ENCODE measurements at places on chromosomes 2 and 18. TPM values are rescaled to one million over a fixed set of nuclear protein-coding genes. Genes with fewer than 3 reads are reported as not detected.

Gene MALL
- polyA plus RNA-seq: 4.2 TPM

Gene SGPP2
- polyA plus RNA-seq: 0.80 TPM

- DNase-seq: no peak
These were observed 3.5 kb downstream of the CTDP1 start for GRCh38 chr18:79682894-79683625.

DNA sequence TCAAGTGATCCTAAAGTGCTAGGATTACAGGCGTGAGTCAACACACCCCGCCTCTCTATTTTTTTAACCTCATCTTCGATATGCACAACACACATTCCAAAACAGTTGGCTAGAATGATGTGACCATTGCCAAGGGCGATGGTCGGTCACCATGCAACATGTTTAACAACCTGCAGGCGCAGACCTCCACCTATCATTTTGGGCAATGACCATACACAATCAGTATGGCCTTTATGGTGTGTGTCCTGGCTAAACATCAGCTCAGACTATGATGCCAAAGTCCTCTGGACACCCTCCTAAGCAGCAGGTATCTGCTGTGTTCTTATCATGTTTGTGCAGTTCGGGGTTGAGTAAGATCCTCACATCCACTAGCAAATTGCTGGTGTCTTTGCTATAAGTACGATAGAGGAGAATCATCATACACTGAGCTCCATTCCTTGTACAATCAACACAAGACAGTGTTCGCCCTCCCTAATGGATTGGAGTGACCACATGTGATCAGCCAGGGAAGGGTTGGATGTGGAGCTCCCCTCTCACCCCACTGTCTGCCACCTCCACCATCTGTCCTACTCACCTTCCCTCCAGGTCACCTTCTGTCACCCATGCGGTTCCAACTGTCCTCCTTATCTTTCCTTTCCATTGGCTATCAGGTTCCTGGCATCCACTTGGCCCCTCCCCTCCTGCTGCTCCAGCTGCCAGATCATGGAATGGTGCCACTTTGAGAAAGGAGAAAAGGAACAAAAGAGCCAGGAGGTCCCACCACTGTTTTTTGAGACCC, 7.9 kb upstream of the RNF152 start:
- DNase-seq: no peak

DNA sequence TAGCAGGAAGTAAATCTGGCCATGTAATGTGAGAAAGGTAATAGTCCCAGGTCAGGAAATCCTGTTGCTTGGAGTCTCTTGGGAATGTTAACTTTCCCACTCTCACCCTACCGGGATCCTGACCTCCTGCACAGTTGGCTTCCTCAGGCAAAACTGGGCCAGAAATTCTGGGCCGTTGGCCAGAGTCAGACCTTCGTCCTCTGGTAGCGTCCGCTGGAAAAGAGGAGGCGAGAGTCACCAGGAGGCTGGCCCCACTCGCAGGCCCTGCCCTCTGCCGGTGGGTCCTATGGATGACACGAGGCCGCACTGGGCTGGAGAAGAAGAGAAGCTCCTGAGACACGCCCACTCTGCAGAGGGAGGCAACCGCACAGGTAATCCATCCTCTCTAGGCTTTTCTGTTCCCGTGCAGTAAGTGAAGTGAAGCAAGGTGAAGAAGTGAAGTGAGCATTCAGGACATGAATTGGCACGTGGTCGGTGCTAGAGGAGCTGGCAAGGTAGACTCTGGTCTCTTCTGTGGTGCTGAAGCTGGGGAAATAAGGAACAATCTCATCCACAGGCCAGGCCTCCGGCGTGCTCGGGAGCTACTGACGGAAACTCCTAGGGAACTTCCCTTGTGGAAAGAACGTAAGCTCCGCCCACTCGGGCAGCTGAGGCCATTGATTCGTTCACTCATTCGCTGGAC, 182.7 kb upstream of the GLI2 start:
- DNase-seq: peak; percentile 97

Gene PSTPIP2
- polyA plus RNA-seq: 2.3 TPM

DNA sequence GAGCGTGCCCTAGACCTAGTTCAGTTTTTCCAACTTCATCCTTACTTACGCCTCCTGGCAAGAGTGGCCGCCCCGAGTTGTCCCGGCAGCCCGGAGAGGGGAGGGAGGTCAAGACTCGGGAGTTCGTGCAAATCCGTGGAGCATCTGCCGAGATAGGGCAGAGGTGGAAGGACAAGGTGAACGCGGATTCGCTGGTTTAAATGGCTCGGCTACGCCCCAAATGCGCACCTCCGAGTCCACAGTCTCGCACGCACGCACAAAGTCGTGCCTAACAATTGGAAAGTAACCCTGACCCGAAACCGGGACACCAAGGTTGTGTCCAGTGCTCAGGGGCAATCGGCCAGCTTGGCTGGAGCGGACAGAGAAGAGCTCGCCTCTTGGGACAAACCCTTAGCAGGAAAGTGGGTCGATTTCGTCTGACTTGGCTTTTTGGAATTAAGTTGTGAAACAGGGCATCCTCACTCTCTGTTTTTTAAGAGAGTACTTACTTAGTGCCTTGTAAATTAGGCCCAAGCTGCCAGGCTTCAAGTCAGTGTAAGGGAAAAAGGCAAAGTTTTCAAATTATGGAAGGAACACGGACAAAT, 726 bp upstream of the SS18 start:
- DNase-seq: no peak

GRCh38 chr2:15241201-15241600, 319.9 kb downstream of the NBAS start:
- DNase-seq: no peak

Gene LOXL3
- 2.0 TPM for polyA plus RNA-seq

DNA sequence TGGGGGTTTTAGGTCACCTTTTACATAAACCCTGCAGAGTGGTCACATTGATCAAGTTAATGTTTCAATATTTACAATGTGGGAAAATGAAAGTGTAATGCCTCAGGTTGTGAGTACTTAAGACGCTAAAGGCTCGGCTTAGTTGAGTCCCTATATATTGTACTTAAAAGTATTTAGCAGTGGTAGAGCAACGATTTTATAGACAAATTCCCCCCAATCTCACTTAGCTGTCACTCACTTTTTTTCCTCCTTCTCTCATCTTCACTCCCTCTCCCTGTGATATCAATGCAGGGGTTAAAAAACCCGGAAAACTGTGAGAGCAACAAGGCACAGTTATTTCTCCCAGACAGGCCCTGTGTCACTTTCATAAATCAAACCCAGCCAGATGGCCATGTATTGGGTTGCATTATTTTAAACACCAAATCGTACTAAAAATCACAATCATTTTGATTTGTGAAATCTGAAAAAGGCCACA, 5.4 kb downstream of the POU3F3 start:
- no peak for DNase-seq

Gene SERPINB13
- polyA plus RNA-seq: not detected
